ENCODE measurements at places on chromosomes 11 and 22. TPM values are rescaled to one million over a fixed set of nuclear protein-coding genes. Genes with fewer than 3 reads are reported as not detected.

IGSF22 gene
- total RNA-seq = under 0.01 TPM

OR2D2 gene
- 1.7 TPM for total RNA-seq

LIF gene
- 24.5 TPM for total RNA-seq

MPZL3 gene
- 10.9 TPM for total RNA-seq

ART5 gene
- total RNA-seq = not detected

NXPE1 gene
- not detected for total RNA-seq

KCNJ1 gene
- not detected for total RNA-seq

SLC6A5 gene
- not detected for total RNA-seq

ANO5 gene
- total RNA-seq = not detected

SPON1 gene
- total RNA-seq = 0.17 TPM

LYVE1 gene
- total RNA-seq = not detected

HBB gene
- not detected for total RNA-seq

OR8D1 gene
- total RNA-seq = not detected

PHLDA2 gene
- total RNA-seq = 139 TPM

SHANK2 gene
- 25.8 TPM for total RNA-seq

PMM1 gene
- total RNA-seq = 41.6 TPM

RCOR2 gene
- total RNA-seq = not detected

Data from mammary epithelial cell (primary cell).